ENCODE measurements at places on chromosomes 1 and 21. TPM values are rescaled to one million over a fixed set of nuclear protein-coding genes. Genes with fewer than 3 reads are reported as not detected.

DNA sequence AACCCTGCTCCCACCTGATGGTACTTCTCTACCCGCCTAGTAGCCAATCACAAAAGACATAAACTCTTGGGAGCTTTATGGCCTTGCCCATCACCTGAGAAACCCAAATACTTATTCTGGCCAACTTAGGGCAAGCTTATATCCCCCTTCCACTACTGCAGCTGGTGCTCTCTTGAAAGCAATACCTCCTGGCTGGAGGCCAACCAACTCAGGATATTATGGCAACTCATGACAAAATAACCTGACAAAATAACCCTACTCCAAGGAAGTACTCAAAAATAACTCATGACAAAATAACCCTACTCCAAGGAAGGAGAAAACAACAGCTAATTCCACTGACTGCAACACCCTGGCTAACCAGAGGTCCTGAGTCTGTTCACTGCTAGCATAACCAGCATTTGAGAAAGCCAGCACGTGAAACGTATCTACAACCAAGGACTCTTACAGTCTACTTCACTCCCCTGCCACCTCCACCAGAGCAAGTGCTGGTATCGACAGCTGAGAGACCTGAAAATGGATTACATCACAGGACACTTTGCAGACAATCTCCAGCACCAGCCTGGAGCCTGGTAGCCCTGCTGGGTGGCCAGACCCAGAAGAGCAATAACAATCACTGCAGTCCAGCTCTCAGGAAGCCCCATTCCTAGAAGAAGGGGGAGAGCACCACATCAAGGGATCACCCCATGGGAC is 179.9 kb downstream of the COL24A1 start:
- no peak for DNase-seq
- no peak overlapping the region for H3K27ac ChIP-seq
- no peaks in the 10 kb centered on the region for H3K36me3 ChIP-seq
- H3K4me1 ChIP-seq = no peaks in the 10 kb centered on the region

GRCh38 chr1:101995984-101996745 is 561 bp downstream of the OLFM3 start:
- H3K27ac ChIP-seq = no peak overlapping the region
- no peaks in the 10 kb centered on the region for H3K36me3 ChIP-seq
- H3K4me1 ChIP-seq = no peaks in the 10 kb centered on the region

GRCh38 chr1:244256086-244256676 is 195.5 kb downstream of the ADSS2 start:
- no peak overlapping the region for H3K27ac ChIP-seq
- H3K4me3 ChIP-seq = no peak overlapping the region
- no peaks in the 10 kb centered on the region for H3K36me3 ChIP-seq
- no peaks in the 10 kb centered on the region for H3K4me1 ChIP-seq
- DNase-seq = no peak

DNA sequence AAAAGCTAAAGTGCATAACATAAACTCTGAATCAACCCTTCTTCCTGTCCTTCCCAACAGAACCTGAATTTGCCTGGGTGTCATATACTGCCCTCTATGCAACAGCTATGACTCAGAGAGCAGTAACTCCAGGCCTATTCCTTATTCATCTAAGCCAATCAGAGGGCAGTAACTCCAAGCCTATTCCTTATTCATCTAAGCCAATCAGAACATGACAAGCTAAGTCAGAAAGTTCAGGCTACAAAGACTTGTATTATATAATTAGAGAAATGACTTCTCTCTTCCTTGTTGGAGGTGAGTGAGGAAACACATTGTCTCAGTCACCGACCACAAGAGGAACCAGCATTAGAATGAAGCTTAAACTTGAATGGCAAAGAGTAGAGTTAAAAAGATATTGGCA is 26.2 kb upstream of the TADA1 start:
- H3K27me3 ChIP-seq = peaks cover 23% of the 10 kb centered on the region
- DNase-seq = peak; percentile 58
- H3K36me3 ChIP-seq = no peaks in the 10 kb centered on the region
- no peak overlapping the region for H3K27ac ChIP-seq

GRCh38 chr1:3319874-3320245 is 134.6 kb upstream of the ARHGEF16 start:
- H3K4me3 ChIP-seq = no peak overlapping the region
- H3K36me3 ChIP-seq = no peaks in the 10 kb centered on the region
- H3K27me3 ChIP-seq = peaks cover 3% of the 10 kb centered on the region
- peaks cover 29% of the 10 kb centered on the region for H3K4me1 ChIP-seq
- no peak overlapping the region for H3K27ac ChIP-seq

The PTPRC gene
- total RNA-seq = 0.20 TPM

DNA sequence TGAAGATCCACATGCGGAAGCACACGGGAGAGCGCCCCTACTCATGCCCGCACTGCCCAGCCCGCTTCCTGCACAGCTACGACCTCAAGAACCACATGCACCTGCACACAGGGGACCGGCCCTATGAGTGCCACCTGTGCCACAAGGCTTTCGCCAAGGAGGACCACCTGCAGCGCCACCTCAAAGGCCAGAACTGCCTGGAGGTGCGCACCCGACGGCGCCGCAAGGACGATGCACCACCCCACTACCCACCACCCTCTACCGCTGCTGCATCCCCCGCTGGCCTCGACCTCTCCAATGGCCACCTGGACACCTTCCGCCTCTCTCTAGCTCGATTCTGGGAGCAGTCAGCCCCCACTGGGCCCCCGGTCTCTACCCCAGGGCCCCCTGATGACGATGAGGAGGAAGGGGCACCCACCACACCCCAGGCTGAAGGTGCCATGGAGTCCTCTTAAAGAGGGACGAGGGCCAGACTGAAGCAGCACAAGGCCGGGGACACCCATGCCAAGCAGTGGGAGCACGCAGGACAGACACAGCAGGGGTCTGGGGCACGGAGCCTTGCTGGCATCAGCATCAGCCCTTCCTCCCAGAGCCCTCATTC is 13.7 kb downstream of the ZBTB7B start:
- H3K4me1 ChIP-seq = peaks cover 9% of the 10 kb centered on the region
- no peak for DNase-seq
- H3K27me3 ChIP-seq = no peaks in the 10 kb centered on the region
- no peak overlapping the region for H3K27ac ChIP-seq
- H3K4me3 ChIP-seq = no peak overlapping the region
- no peaks in the 10 kb centered on the region for H3K36me3 ChIP-seq

DNA sequence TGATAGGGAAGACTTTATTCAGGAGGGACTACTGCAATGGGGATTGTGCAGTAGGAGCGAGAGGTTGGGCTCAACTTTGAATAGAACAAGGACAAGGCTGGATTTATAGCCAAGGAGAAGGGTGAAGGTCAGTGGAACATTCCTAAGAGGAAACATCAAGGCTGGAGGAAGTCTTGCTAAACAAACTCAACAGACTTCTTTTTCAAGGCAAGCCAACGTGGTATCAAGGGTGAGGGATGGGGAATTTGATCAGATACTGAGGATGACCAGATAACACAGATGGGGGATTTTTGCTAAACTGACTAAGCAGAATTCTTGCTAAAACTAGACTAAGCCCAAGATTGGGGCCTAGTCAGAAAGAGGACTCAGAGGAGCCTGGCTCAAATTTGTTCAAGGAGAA is 107.3 kb downstream of the DUSP10 start:
- no peak overlapping the region for H3K27ac ChIP-seq
- no peaks in the 10 kb centered on the region for H3K4me1 ChIP-seq
- no peak overlapping the region for H3K4me3 ChIP-seq

- H3K4me1 ChIP-seq = no peaks in the 10 kb centered on the region
- no peak for DNase-seq
- H3K4me3 ChIP-seq = no peak overlapping the region
- H3K27ac ChIP-seq = no peak overlapping the region
Observed at GRCh38 chr1:36855699-36856494, 178.4 kb downstream of the GRIK3 start.

The IGSF3 gene
- 11.7 TPM for total RNA-seq

DNA sequence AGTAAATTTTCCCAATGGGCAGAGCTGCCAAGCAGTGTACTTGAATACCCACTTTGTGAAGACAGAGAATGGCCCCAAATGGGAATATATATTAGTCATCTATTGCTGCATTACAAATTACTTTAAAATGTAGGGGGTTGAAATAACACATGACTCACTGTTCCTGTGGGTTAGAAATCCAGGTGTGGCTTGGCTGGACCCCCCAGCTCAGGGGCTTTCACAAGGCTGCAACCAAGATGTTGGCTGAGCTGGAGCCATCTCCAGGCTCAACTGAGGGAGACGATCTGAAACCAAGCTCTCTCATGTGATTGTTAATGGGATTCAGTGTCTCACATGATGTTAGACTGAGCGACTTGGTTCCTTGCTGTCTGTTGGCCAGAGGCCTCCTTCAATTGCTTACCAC is 33.4 kb upstream of the ARHGAP29 start:
- no peaks in the 10 kb centered on the region for H3K27me3 ChIP-seq
- peak; percentile 91 for DNase-seq
- H3K4me3 ChIP-seq = no peak overlapping the region
- no peaks in the 10 kb centered on the region for H3K36me3 ChIP-seq
- peak overlapping the region; percentile 87 for H3K27ac ChIP-seq

DNA sequence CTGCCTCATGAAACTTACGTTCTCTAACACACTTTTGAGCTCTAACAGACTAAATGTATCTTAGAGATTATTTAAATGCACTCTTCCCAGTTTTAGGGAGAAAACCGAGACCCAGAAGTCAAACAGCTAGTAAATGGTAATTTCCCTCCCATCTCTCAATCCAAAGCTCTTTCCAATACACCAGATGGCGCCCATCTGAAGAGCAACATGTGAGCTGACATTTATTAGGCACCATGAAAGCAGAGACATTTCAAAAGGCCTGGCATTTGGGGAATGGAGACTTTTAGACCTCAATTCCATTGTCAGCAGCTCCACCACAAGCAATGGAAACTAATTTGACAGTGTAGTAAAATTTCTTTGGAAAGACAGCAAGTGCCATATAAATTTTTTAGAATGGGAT is 191.4 kb downstream of the DAB1 start:
- DNase-seq = no peak
- H3K27ac ChIP-seq = no peak overlapping the region
- no peak overlapping the region for H3K4me3 ChIP-seq
- H3K27me3 ChIP-seq = no peaks in the 10 kb centered on the region

DNA sequence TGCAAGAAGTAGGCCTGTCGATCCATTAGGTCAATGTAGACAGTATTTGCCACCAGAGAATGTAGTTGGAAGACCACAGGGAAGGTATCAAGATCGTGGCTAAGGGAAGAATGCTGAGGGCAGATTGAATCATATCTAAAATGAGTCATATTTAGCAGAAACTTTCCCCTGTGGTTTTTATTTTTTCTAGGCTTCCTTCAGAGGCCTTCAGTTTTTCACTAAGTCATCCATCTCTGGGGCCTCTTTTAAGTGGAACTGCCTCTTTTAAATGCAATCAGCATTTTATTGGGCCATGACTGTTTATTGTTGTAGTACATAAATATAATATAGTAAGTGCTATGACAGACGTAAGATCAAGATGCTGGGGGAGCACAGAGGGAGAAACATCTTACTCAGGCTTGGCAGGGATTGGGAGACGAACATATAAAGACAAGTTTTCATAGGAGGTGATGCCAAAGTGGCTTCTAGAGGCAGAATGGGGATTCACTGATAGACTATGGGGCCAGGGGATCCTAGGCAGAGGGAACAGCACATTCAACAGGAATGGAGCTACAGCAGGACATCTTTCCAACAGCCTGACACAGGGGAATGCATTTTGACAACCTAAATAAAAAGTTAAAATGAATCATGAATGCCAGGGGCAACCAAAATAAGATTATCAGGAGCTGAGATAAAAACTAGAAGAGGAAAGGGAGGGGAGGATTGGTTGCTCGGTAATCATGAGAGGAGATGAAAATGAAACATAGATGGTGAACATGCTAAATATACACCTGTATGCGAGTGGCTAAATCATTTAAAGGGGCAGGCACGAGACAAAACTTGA is 20.1 kb downstream of the UBE2U start:
- H3K27ac ChIP-seq = peak overlapping the region; percentile 91
- peak; percentile 94 for DNase-seq
- H3K27me3 ChIP-seq = no peaks in the 10 kb centered on the region
- H3K4me3 ChIP-seq = no peak overlapping the region

DNA sequence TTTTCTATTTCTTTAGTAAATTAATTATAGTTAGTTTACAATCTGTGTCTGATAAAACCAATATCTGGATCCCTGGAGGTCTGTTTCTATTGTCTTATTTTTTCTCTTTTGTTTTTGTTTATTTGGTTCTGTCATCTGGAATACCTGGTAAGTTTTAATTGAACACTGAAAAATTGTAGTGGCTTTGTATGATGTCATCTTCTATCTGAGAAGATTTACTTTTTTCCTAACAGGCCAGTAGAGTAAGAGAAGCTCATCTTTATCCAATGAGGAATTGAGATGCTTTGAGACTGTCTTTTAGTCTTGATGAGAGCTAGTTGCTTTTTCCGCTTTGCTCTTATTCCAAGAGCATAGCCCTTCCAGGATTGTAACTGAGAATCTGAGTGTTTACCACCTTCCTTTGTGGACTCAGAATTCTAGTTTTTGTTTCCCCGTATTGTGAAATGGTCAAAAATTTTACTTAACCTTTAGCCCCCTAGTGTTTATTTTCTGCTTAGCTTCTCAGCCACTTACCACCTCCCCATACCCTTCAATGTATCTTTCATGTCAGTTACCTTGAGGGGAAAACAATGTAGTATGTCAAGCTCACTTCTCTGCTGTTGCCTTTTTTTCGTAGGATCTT is 25.0 kb downstream of the PTGFRN start:
- H3K4me1 ChIP-seq = peaks cover 5% of the 10 kb centered on the region
- H3K27me3 ChIP-seq = no peaks in the 10 kb centered on the region
- H3K27ac ChIP-seq = no peak overlapping the region
- no peaks in the 10 kb centered on the region for H3K36me3 ChIP-seq

The FAM72D gene
- 1.00 TPM for total RNA-seq

- no peaks in the 10 kb centered on the region for H3K4me1 ChIP-seq
- H3K27ac ChIP-seq = no peak overlapping the region
- no peaks in the 10 kb centered on the region for H3K36me3 ChIP-seq
- H3K27me3 ChIP-seq = peaks cover 5% of the 10 kb centered on the region
- no peak overlapping the region for H3K4me3 ChIP-seq
- no peak for DNase-seq
Observed at GRCh38 chr1:18738126-18738525, 107.5 kb downstream of the PAX7 start.

DNA sequence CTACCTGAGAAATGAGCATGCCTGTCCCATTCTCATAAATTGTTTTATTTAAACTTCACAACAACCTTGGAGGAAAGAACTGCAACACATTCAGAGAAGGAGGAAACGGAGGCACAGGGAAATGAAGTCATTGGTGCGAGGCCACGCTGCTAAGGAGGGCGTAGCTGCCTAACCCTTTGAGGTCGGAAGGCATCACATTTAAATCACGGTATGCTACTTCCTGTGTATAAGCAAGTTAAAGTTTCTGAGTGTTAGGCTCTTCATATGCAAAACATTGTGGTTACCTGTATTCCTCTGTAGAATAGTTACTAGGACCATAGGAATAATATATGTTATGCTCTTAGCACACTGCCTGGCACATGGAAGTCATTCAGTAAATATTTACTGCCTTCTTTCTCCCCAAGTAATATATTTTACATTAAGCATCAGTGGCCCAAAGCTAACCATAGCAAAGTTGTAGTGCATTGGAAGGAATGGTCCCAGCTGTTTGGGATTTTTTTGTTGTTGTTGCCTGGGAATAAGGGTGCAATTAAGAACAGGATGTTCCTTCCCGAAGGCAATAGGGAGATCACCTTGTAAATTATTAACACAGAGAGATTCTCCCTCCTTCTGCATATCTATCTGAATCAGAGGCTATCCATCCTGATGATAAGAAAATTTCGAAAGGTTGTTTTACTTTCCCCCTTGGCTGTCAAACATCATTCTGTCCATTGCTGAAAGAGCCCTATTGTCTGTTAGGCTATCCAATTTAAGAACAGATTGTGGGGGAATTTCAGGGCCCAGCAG is 192.2 kb upstream of the C8B start:
- H3K27ac ChIP-seq = no peak overlapping the region
- no peak overlapping the region for H3K4me3 ChIP-seq
- DNase-seq = no peak
- H3K4me1 ChIP-seq = no peaks in the 10 kb centered on the region

The NPPB gene
- total RNA-seq = 333 TPM
